Upper lobe of right lung (tissue), 1 donor: ENCODE measurements at places on chromosomes 2 and 18. TPM values are rescaled to one million over a fixed set of nuclear protein-coding genes. Genes with fewer than 3 reads are reported as not detected.

DNA sequence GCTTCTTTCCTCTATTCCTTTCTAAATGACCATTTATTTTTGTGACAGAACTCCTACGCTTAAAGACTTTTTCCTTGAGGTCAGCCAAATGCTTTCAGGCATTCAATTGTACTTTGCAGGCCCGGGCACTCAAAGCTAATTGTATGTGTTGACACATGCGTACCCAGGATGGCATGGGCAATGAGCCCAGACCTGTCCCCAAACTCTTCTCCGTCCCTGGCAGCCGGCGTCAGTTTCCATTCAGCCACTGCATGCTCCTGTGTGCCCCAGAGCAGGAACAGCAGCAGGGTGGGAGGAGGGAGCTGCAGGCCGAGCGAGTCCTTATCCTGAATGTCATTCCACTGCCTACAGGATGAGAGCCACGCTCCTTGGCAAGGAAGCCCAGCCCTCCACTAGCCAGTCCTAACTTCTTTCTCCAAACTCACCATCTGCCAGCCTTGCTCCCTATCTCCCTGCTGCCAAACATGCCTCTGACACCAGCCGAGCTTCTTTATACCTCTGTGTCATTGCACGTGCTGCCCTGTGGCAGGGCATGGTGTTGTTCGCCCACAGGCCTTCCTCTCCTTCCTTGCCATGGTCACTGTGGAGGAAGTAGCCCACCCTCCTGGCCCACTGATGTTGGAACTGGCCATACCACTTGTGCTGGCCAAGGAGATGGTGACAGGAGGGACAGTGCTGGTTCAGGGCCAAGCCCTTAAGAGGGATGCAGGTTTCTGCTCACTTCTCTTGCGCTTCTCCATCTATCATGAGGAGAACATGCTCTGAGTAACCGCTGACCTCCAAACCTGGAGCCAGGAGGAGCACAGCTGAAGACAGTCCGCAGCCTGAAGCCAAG lies 116.9 kb upstream of the FHL2 start:
- peak; percentile 76 for DNase-seq

- DNase-seq, result no peak
Observed at GRCh38 chr2:214830794-214831346, 21.4 kb upstream of the BARD1 start.

DNA sequence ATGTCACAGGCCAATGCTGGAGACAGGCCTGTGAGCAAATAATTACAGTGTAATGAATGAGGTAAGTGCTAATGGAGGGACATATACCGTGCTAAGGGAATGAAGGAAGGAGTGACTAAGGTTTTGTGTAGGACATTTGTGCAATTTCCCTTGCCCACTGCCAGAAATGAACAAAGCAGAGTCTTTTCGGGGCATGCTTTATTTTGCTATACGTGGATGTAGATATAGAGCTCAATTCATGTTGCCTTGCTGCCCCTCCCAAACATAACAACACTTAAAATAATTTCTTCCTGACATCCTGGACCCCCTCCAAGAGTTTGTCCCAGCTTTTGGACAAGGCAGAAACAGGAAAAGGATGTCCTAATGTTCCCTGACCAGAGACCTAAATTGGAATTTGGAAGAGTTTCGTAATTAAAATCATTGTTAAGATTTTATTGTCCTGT lies 23.7 kb upstream of the CD28 start:
- DNase-seq, result no peak

DNA sequence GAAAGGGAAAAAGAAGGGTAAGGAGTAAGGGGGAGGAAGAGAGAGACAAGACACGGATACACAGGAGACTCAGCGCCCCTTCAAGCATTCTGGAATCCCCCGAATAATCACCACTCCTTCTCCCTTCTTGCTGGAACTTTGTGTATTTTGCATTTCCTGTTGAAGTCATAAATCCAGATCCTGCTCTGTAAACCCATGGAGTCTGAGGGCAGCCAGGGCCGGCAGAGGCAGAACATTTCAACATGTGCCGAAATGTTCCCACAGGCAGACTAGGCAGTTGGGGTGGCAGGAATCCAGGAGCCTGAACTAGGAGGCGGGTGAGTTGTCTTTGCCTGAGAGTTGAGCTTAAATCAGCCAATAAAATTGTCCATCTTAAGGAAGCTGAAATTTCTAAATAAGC lies 193.1 kb downstream of the SH3RF3 start:
- DNase-seq, result peak; percentile 76

DNA sequence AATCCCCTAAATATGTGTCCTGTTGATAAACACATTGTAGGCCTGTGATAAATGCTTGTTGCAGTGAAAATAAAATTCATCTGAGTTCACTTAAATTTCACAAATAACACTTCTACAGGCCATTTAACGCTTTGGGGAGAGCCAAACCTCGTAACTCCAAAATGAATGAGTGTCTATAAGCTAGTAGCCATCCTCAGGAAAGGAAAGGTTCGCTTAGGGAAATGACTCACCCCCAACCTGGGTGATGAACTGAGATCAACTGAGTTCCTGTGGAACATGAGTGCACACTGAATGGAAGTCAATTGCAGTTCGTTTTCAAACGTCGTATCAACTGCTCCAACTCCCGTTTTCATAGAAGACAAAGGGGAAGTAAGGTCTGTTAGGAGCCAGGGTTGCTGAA lies 527.6 kb upstream of the ID2 start:
- no peak for DNase-seq

DNA sequence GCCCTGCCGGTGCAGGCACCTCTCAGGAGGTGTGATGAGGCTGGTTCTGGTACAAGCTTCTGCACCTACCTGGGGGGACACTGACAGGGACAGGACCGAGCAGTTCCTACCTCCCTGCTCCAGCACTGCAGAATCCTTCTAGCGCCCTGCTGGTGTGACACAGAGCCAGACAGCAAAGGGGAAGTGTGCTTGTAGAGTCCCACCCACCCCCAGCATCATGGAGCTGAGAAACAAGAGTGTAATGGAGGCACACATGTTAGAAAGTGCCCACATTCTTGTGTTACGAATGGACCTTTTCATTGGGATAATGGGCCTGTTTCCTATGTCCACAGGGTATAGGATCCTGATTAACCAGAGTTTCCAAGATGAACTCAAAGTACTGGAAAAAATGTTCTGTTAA lies 38.3 kb downstream of the OXER1 start:
- DNase-seq, result no peak

DNA sequence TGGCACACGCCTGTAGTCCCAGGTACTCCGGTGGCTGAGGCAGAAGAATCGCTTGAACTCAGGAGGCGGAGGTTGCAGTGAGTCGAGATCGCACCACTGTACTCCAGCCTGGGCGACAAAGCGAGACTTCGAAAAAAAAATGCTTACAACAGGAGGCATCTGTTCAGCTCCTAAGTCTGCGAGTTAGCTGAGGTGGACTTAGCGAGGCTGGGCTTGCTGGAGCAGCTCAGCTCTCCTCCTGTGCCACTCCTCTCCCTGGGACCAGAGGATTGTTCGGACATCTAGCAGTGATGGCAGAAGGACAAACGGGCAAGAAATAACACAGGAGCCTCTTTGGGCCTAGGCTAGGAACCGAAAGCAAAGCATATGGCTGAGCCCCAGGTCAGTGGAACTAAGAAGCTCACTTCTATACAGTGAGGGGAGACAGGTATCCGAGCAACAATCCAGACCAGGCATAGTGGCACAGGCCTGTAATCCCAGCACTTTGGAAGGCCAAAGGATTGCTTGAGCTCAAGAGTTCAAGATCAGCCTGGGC lies 260.1 kb downstream of the GLI2 start:
- no peak for DNase-seq

DNA sequence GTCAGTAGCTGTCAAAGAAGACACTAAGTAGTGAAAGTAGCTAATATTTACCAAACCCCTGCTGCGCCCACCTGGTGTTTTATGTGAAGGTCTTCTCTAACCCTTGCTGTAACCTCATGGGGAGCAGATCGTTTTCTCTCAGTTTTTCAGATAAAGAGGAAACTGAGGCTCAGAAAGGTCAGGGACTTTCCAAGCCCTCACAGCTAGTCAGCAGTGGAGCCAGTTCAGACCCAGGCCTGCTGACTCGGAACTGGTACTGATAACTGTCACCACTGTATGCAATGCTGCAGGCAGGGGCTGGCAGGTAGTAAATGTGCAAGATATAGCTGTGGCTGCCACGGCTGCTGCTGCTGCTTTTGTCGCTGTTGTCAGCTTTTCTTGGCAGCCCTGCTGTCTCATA lies 69.1 kb downstream of the LRRFIP1 start:
- DNase-seq, result peak; percentile 46

GRCh38 chr2:119744335-119744939 lies 15.3 kb upstream of the PTPN4 start:
- no peak for DNase-seq

DNA sequence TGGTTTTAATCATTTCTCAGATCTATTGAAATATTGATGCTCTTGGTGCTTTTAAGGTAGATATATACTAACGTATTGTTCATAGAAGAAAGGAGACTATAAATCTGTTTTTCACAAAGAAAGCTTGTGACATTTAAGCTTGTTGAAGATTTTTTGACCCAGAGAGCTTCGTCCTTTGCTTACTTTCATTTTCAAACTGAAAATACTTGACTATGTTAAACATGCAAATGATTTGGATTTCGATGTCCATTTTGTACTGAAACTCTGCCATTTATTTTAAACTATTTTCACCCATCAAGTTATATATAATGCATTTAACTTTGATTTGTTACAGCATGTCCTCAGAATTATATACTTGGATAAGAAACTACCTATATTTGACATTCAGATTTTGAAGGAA lies 85.2 kb downstream of the SLC4A10 start:
- DNase-seq, result no peak

GRCh38 chr2:231299267-231299666 lies 96.2 kb upstream of the B3GNT7 start:
- no peak for DNase-seq

DNA sequence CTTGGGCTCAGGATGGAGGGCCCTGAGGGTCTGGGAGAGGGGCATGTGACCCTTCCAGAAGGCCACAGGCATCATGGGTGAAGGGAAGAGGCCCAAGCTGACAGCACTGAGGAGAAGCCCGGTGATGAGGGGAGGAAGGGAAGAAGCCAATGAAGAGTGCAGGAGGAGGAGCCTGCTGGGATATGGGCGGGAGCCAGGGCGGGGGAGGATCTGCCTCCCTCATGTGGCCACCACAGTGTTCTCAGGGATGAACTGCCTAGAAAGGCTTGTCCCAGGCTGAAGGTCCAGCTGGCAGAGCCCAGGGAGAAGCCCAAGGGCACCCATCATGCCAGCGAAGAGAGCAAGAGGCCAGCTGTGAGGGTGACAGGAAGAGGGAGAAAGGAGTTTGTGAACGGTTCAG lies 24.6 kb upstream of the PLB1 start:
- DNase-seq, result peak; percentile 48

- DNase-seq, result no peak
Observed at GRCh38 chr18:59707306-59707705, 10.1 kb upstream of the CCBE1 start.

GRCh38 chr2:161122772-161123530 lies 37.3 kb upstream of the TANK start:
- DNase-seq, result no peak

DNA sequence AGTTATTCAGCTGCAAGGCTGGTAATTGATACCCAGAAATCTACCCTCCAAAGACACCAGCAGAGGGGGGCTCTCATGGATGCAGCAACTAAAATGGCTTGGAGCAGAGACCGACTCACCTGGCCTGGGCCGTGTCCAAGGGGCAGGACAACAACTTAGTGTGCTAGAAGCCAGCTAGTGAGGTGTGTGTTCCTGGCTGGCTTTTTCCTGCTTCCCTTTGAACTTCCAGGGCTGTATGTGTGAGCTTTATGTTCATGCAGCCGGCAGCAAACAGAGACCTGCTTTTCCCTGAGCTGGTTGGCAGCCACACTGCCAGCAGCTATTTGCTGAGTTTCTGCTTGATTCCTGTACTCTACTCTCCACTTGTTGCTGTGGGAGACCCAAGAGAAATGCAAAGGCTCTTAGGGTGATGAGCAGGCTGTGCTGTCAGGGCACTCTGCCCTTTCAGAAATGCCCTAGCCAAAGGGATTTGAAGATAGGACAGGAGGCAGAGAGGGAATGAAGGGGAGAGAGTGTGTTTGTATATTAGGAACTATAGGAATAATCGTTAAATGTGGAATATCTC lies 23.7 kb upstream of the GRP start:
- DNase-seq, result no peak

- peak; percentile 90 for DNase-seq
Observed at GRCh38 chr2:11129598-11130449, 25.4 kb upstream of the SLC66A3 start.

Gene PAX3
- not detected for total RNA-seq

Gene KHK
- total RNA-seq, result 4.9 TPM

Gene SLC9A4
- not detected for total RNA-seq

Gene RTP5
- total RNA-seq, result not detected

Gene MOCOS
- 5.0 TPM for total RNA-seq

Gene DNER
- 0.14 TPM for total RNA-seq

Gene HNMT
- total RNA-seq, result 67.4 TPM

Gene CTDP1
- total RNA-seq, result 23.0 TPM

Gene KCNS3
- 47.8 TPM for total RNA-seq

Gene ONECUT2
- total RNA-seq, result 0.03 TPM

Gene IL36RN
- total RNA-seq, result not detected

Gene TMEM169
- total RNA-seq, result 1.4 TPM

Gene TUBB8B
- 0.38 TPM for total RNA-seq

Gene TMEM178A
- total RNA-seq, result 9.5 TPM

Gene LHCGR
- total RNA-seq, result not detected

Gene SMYD5
- total RNA-seq, result 16.8 TPM

Gene PSMA8
- not detected for total RNA-seq

Gene KLHL41
- total RNA-seq, result 0.61 TPM

Gene HOXD1
- 4.1 TPM for total RNA-seq

Gene STAT4
- 8.0 TPM for total RNA-seq
